NCI-H774 (cell line): ENCODE measurements at places on chromosomes 12 and 14.

DNA sequence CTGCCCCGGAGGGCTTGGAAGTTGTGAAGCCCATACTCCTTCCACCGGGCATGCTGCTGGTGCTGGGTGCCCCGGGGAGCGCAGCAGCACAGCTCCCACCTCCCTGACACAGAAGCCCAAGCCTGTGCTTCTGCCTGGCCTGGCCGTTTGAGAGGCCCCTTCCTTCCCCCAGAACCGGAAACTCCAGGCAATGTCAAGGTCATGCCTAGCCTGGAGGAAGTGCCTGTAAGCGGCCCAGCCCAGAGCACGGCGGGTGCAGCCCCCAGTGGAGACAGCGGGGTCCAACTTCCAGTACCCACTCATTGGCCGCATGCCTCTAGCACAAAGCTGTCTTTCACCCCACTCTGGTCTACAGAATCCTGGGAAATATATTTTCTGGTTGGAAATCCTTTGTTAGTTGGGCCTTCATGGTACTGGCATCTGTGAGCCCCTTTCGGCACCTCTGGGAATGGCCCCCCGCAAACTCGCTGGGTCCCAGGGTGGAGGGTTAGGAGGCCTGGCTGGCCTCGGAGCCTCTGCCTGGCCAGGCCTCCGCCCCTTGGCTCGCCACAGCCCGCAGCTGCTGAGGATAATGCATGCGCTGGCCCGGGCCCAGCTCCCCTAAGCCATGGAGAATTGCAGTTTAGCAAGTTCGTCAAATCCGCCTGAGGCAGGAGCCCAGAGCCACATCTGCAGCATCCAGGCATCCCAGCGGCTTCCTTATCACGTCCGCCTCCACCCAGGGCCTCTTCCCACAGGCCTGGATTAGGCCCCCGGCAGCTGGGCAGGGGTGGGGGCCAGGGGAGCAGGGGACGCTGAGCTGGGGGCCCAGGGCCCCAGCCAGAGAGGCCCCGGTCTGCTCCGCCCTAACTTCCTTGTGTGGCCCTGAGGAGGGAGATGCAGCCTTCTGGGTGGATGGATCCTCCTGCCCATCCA lies 48.9 kb upstream of the DLK1 start:
- no peak for DNase-seq

- no peak for DNase-seq
Measured at GRCh38 chr14:93669632-93670031, 118.7 kb downstream of the PRIMA1 start.

DNA sequence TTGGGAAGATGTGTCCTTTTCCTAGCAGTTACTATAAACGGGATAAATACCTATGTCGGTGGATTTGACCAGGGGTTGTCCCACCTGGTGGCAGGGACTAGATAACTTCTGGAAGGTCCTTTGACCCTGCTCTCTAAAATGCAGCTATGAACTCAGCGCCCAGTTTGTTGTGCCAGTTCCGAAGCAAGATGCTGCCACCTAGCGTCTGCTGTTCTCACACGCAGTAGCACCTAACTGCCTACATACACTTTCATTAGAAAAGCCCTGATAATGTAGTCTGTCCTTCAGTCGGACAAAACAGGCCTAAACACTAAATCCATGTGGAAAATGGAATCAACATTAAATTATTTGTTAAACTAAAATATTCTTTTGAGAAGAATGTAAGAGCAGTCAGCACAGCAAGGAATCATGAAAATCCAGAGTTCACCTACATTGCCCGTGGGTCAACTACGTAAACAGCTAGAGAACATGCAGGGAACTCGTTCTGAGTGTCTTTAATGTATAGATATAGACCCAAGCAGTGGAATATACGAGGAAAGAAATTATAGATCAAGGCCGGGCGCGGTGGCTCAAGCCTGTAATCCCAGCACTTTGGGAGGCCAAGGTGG lies 51.1 kb upstream of the CRACR2A start:
- DNase-seq, result peak; percentile 75

- DNase-seq, result no peak
Measured at GRCh38 chr12:11686120-11686519, 36.6 kb downstream of the ETV6 start.

DNA sequence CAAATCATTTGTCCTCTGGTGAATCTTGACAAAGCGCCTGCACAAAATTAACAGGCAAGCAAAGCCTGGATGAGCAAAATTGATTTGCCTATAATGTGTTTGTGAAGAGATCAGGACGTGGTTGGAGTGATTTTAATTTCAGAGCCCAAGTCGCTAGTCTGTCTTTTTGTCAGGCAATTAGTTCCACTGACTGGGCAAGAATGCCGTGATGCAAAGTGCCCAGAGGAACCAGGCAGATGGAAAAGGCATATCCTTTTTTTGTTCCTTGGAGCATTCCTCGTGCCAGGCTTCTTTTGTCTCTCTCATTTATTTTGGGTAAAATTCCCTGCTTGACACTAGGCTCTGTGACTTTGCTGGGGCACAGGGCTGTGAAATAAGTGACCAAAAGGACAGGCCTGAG lies 65.9 kb upstream of the CCDC198 start:
- no peak for DNase-seq

DNA sequence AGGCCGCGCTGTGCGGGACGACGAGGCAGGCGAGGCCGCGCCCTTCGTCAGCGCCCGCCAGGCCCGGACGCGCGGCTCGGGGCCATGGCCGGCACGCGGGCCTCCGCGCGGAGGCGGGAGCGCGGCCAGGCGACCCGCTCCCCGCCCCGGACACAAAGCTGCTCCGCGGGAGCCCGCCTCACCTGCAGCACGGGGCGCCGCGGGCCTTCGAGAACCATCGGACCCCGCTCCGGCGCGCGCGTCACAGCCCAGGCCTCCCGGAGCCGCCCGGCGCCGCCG lies 342 bp downstream of the DICER1 start:
- DNase-seq, result no peak

- DNase-seq, result no peak
Measured at GRCh38 chr12:107557026-107557425, 128.6 kb upstream of the PWP1 start.

DNA sequence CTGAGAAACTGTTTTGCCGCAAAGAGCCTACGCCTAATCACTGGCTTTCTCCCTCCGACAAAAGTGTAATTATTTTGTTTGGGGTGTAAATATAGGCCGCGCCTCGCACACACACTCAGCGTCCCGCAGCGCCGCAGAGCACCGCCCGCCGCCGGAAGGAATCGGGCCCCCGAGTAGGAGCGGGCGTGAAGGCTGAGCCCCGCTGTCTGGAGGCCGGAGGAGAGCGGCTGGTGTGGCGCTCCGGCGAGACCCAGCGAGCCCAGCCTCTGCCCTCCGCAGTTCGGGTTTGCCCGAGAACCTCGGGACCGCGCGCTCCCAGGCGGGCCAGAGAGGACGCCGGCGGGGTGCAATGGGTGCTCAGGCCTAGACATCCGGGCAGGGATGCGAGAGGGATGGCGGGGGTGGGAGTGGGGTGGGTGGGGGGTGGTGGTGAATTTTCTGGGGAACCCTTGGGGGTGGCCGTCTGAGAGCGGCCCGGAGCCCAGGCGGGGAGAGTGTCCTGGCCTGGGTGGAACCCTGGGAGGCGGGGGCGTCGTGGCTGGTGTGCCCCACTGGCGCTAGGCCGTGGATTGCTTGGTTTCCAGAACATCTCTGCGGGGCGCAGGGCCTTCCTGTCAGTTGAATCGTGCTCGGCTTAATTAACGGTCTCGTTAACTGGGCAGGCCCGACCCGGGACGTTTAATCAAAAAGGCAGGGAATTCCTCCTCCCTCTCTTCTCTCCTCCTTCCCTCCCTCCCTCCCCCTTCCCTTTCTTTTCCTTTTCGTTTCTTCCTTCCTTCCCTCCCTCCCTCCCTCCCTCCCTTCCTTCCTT lies 4.7 kb upstream of the LHX5 start:
- DNase-seq, result no peak

DNA sequence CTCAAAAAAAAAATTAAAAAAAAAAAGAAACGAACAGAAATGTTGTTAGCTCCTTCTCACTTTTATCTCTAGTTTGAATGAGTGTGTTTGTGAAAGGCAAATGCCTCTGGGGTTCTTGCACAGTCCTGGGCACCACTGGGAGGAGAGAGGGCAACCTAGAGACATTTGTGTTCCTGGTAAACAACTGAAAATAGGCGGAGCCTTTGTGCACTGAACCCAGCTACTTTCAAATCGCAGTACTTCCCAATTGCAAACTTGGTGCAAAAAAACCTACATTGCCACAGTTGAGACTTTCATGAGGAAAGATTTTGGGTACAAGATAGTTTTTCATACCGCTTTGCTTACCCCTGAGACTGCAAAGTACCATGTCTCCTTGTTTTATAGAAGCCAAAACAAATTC lies 430.0 kb downstream of the ZFP36L1 start:
- no peak for DNase-seq

- no peak for DNase-seq
Measured at GRCh38 chr14:100022772-100023451, 42.3 kb upstream of the EVL start.

- no peak for DNase-seq
Measured at GRCh38 chr12:113010701-113011100, 32.4 kb downstream of the OAS2 start.

DNA sequence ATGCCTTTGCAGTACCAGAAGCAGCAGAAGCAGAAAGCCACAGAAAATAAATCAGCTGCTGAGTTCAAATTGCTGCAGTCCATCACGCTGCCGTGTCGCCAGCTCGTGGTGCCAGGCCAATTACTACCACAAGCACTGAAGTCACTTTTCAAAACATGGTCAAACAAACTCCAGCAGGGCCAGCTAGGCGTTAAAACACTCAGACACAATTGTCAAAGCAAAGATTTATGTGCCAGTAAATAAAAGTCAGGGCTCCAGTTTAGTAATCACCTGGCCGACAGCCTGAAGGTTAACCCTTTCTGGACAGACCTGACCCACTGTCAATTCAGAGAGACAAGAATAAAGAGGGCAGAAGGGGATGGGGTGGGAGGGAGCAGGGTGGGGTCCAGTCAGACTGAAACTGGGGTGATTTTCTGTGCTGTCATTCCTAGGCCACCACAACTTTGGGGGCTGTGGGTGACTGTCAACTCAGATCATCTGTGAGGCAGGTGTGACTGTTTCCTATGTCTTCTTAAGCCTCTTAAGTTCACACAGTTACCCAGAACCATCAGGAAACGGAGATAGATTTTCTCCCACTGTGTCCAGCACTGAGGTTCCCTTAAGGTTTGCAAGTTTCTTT lies 109.8 kb upstream of the FUT8 start:
- DNase-seq, result peak; percentile 73

GRCh38 chr12:10574307-10574706 lies 39.1 kb downstream of the MAGOHB start:
- peak; percentile 7 for DNase-seq

GRCh38 chr14:56144176-56144575 lies 26.0 kb downstream of the PELI2 start:
- no peak for DNase-seq

- DNase-seq, result peak; percentile 42
Measured at GRCh38 chr14:33839193-33840076, 111.4 kb downstream of the EGLN3 start.

DNA sequence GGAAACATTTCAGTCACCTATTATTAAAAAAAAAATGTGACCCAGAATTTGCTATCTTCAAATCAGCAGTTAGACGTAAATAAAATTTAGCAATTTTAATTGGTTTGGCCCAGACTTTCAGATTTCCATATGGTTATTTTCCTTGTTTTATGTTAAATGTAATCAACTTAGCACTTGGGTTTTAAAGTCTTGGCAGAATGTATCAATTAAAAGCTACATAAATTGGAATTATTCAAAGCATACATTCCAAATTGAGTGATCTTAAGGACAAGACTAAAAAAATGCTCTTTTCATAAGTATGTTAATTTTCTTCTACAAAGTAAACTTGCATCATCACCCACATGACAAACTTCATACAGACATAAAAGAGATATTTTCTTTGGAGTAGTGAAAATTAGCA lies 3.4 kb downstream of the KITLG start:
- DNase-seq, result no peak

- peak; percentile 7 for DNase-seq
Measured at GRCh38 chr12:68530965-68531364, 79.7 kb upstream of the RAP1B start.

DNA sequence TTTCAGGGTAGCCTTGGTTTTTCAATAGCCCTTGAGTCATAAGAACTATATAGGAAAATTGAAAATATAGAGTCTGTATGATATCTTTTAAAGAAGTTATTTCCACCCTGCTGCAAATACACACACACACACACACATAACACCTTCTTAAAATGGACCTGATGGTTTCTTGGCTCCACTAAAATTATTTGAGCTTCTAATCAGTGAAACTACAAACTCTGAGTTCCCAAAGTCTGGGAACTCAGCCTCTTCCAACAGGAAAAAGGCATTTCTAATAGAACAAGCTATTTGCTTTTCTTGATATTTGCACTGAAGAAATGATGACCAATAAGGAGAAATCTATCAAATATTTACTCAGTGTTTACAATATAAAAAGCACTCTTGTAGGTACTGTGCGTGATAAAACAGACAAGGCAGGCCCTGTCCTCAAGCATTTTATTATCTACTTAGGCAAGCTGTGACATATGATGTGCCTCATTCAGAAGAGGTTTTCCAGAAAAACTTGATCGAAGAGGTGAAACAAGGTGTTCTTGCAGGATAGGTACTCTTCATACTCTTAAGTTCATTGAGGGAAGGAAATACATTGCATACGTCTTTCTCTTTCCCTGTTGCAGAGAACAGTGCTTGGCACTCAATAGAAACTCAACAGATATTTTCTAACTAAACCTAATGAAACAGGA lies 88.6 kb downstream of the MGST1 start:
- DNase-seq, result no peak

DNA sequence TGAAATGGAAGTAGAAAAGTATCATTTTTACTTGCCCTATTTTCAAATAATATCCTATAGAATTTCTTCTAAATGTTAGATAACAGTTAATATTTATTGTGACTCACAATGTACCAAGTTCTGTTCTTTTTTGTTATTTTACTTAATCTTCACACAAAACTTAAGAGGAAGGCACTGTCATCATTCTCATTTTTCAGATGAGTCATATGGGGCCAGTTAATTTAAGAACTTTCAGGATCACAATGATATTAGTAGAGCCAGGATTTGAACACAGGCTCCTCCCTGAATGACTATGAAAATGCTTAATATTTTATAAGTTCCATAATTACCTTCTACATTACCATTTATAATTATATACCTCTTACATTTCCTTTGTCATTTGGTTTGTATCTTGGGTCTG lies 10.4 kb upstream of the TMEM260 start:
- no peak for DNase-seq

GRCh38 chr12:94615260-94616181 lies 34.8 kb downstream of the TMCC3 start:
- DNase-seq, result no peak

DNA sequence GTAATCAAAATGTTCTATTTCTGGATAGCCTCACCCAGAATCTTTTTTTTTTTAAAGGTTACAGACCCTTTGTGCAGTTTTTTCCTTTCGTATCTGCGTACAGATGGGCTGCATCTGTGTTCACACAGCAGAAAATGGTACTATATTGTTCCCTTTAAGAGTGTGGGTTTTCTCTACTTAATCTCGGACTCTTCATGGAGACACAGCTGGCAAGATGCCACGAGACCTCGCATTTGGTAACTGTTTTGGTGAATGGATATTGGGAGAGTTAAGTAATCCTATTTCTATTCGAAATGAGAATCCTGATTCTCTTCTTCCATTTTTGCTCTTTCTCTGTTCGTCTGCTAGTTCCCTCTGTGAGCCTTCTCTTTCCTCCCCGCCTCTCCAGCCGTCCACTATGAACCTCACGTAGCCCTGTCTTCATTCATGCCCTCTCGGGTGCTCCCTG lies 85.7 kb downstream of the SAMD4A start:
- no peak for DNase-seq
